NCI-H2081 treated with DMSO at 0.1 percent for 48 hours (cell line): ENCODE measurements at places on chromosomes 3 and 15.
A peak's percentile ranks its signal among the peaks of the same experiment; 100 is the strongest.

- DNase-seq: no peak
These were observed 34.0 kb upstream of the ZNF280D start for GRCh38 chr15:56767315-56767714.

GRCh38 chr15:53458736-53459135, 300.7 kb downstream of the WDR72 start:
- DNase-seq: no peak

- no peak for DNase-seq
These were observed 553 bp downstream of the TMEM43 start for GRCh38 chr3:14125193-14126016.

- DNase-seq: peak; percentile 75
These were observed 48.1 kb downstream of the SH3BP5 start for GRCh38 chr3:15284121-15284889.

- DNase-seq: no peak
These were observed 959 bp upstream of the RASA2 start for GRCh38 chr3:141485641-141486495.
